ENCODE measurements at places on chromosomes 4 and X. TPM values are rescaled to one million over a fixed set of nuclear protein-coding genes. Genes with fewer than 3 reads are reported as not detected.

CXorf58 gene
- not detected for total RNA-seq

TRIM60 gene
- not detected for total RNA-seq

PDGFC gene
- total RNA-seq: 0.64 TPM

TMPRSS11A gene
- not detected for total RNA-seq

MAGEA10 gene
- not detected for total RNA-seq

EGF gene
- not detected for total RNA-seq

HTATSF1 gene
- total RNA-seq: 52.1 TPM

ADGRL3 gene
- 193 TPM for total RNA-seq

TBX22 gene
- not detected for total RNA-seq

DRP2 gene
- total RNA-seq: 0.51 TPM

PHOX2B gene
- 101 TPM for total RNA-seq

CXCL11 gene
- not detected for total RNA-seq

CPE gene
- 253 TPM for total RNA-seq

MAGEA2B gene
- total RNA-seq: 10.6 TPM

N4BP2 gene
- total RNA-seq: 9.7 TPM

CPEB2 gene
- 52.6 TPM for total RNA-seq

VMA21 gene
- 28.7 TPM for total RNA-seq

CFP gene
- total RNA-seq: 0.49 TPM

DDX60 gene
- not detected for total RNA-seq

TMEM31 gene
- total RNA-seq: not detected

PPP4R3C gene
- total RNA-seq: not detected

SSX3 gene
- not detected for total RNA-seq

CCDC160 gene
- total RNA-seq: 0.69 TPM

MAPK10 gene
- 92.6 TPM for total RNA-seq

BEX2 gene
- 150 TPM for total RNA-seq

Measured in glutamatergic neuron (in vitro differentiated cells).